ENCODE measurements at places on chromosomes 13 and 19. TPM values are rescaled to one million over a fixed set of nuclear protein-coding genes. Genes with fewer than 3 reads are reported as not detected.
A peak's percentile ranks its signal among the peaks of the same experiment; 100 is the strongest.

The ERICH4 gene
- total RNA-seq: not detected

The RPS5 gene
- 5,180 TPM for total RNA-seq

The IFI30 gene
- 15.0 TPM for total RNA-seq

The PTH2 gene
- not detected for total RNA-seq

The ZNF888 gene
- 7.9 TPM for total RNA-seq

The ZNF724 gene
- not detected for total RNA-seq

The ZNF541 gene
- total RNA-seq: 0.62 TPM

The ZNF549 gene
- 11.7 TPM for total RNA-seq

DNA sequence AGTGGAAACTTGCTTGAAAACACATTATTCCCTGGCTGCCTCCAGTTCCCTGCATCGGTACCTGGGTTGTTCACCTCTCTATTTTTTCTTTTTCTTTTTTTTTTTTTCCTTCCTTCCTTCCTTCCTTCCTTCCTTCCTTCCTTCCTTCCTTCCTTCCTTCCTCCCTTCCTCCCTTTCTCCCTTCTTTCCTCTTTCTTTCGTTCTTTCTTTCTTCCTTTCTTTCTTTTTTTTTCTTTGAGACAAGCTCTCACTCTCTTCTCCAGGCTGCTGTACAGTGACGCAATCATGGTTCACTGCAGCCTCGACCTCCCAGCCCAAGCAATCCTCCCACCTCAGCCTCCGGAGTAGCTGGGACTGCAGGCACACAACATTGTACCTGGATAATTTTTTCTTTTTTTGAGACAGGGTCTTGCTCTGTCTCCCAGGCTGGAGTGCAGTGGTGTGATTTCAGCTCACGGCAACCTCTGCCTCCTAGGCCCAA lies 3.4 kb upstream of the RASAL3 start:
- no peaks in the 10 kb centered on the region for H3K36me3 ChIP-seq
- no peaks in the 10 kb centered on the region for H3K27me3 ChIP-seq
- no peak overlapping the region for H3K27ac ChIP-seq

DNA sequence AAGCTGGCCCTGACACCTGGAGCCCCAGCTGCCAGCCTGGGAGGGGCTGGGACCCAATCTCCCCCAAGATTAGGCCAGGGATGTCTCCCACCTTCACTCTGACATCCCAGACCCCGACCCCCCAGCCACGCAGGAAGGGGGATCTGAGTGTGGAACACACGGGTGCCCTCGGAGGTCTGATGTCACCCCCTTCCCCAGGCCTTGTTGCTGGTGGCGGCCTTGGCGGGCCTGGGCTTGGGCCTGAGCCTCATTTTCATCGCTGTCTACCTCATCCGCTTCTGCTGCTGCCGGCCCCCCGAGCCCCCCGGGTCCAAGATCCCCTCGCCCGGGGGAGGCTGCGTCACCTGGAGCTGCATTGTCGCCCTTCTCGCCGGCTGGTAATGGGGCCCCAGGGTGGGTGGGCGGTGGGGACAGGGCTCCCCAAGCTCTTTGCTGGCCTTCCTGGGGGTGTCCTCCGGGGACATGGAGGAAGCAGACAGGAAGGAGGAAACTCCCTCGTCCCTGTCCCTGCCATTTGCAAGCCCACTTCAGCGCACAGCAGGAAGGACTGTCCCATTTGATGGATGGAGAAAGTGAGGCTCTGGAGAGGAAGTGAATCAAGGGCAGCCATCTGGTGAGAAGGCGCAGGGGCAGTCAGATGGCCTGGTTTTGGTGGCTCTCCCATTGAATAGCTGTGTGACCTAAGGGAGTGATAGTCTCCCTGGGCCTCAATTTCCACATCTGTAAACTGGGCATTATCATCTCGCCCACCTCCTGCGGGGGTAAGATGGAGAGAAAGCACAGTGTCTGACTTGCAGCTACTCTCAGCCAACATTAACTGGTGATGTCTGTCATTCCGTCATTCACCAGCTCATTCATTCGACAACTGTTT lies 3.9 kb downstream of the TTYH1 start:
- H3K27me3 ChIP-seq: no peaks in the 10 kb centered on the region
- H3K36me3 ChIP-seq: no peaks in the 10 kb centered on the region
- DNase-seq: no peak
- H3K27ac ChIP-seq: no peak overlapping the region

DNA sequence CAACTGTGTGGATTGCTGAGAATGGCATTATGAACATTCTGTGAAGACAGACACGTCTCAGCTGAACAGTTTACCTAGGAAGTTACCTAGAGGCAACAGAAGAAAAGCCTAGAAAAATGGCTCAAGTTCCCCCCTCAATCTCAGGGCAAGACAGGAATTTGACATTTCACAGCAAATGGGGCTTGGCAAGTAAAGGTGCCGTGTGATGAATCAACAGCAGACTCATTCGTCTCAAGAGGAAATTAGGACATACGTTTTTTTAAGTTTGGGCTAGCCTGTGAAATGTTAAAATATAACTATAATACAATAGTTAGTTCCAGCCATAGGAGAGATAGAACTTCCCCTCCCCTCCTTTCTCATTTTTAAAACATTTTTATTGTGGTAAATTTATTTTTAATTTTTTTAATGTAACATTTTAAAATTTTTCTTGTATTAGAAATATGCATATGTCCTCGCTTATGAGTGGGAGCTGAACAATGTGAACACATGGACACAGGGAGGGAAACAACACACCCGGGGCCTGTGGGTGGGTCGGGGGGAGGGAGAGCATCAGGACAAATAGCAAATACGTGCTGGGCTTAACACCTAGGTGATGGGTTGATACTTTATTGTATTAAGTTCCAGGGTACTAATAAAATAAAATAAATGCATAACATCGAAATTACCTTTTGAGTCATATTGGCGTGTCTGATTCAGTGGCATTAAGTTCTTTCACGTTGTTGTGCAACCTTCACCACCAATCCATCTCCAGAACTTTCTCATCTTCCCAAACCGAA lies 116.0 kb downstream of the COL4A2 start:
- no peaks in the 10 kb centered on the region for H3K27me3 ChIP-seq
- H3K4me3 ChIP-seq: no peak overlapping the region
- peaks cover 2% of the 10 kb centered on the region for H3K4me1 ChIP-seq
- H3K36me3 ChIP-seq: no peaks in the 10 kb centered on the region
- H3K27ac ChIP-seq: no peak overlapping the region

DNA sequence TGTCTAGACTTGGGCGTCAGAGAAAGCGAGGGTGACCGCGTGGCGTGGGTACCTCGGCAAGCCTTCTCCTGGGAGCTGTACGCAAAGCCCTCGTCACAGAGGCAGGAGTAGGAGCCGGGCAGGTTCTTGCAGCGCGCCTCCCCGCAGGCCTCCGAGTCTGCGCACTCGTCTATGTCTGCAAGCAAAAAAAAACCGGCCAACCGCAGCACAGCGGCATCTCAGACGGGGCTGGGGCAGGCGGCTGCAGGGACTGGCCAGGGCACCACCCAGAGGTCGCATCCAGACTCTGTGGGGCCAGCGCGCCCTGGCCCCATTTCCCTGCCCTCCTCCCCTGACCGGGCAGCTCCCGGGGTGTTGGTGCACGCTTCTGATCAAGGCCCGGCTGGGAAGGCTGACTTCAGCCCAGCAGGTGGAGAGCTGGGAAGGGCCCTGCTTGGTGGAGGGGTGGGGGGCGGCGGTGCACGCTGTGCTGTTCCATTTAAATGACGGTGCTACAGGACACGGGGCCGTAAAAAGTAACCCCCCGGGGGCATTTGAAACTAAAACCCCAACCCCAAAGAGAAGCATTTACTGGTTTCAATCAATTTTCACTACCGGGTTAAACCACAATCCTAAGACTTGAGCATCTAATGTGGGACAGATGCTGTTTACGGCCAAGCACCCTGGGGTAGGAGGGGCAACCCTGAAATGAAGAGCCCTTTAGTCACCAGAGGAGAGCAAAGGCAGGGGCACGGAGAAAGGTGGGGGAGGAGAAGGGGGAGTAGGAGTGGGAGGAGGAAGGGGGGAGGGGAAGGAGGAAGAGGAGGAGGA lies 28.2 kb downstream of the GAS6 start:
- H3K36me3 ChIP-seq: no peaks in the 10 kb centered on the region
- H3K27ac ChIP-seq: no peak overlapping the region
- H3K4me1 ChIP-seq: peaks cover 24% of the 10 kb centered on the region
- H3K27me3 ChIP-seq: no peaks in the 10 kb centered on the region
- DNase-seq: no peak

- DNase-seq: peak; percentile 15
- no peaks in the 10 kb centered on the region for H3K36me3 ChIP-seq
- no peaks in the 10 kb centered on the region for H3K27me3 ChIP-seq
- H3K27ac ChIP-seq: no peak overlapping the region
- no peak overlapping the region for H3K4me3 ChIP-seq
Observed at GRCh38 chr19:40962460-40962961, 28.6 kb upstream of the CYP2B6 start.

GRCh38 chr19:14006766-14007562 lies 844 bp upstream of the RFX1 start:
- peak overlapping the region; percentile 97 for H3K27ac ChIP-seq
- peak overlapping the region; percentile 85 for H3K4me3 ChIP-seq
- H3K36me3 ChIP-seq: no peaks in the 10 kb centered on the region

- H3K4me1 ChIP-seq: peaks cover 7% of the 10 kb centered on the region
- no peaks in the 10 kb centered on the region for H3K27me3 ChIP-seq
- DNase-seq: peak; percentile 92
Observed at GRCh38 chr19:47225746-47226425, 5.1 kb downstream of the BBC3 start.

- H3K36me3 ChIP-seq: no peaks in the 10 kb centered on the region
- H3K4me1 ChIP-seq: no peaks in the 10 kb centered on the region
- DNase-seq: no peak
- H3K27ac ChIP-seq: no peak overlapping the region
- no peaks in the 10 kb centered on the region for H3K27me3 ChIP-seq
Observed at GRCh38 chr13:71866335-71867130, 471 bp downstream of the DACH1 start.

DNA sequence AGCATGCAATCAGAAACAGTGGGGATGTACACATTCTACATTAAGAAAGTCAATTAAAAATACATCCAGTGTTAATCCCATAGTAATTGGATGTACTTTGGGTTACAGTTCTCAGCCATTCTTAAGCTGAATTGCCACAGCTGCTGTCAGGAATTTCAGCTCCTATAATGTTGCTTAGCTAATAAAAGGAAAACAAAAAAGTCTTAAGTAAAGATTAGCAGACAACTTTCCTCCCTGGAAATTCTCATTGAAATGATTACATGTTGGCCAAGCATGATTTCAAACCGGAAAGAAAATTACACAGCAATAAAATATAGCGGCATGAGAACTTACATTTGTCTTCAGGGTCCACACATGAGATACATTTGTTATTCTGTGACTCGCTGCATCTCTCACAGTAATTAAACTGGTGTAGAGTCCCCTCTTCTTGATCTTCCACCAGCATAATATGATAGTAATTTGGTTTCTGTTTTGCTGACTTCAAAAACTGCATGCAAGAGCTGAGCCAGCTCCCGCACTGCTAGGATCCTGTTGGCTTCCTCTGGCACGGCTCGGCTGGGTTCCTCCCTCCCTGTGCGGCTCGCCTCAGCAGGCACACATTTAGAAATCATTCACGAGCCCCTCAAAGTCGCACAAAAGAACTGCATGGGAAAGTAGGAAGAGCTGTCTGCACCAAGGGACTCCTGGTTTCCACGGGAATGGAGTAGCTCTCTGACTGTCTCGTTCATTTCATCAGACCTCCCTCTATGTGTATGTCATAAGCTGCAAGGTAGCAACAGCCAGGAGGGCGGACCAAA lies at the start of gene HTR2A:
Gene HTR2A, minus strand, starts transcription at position 713 of the 797 bp plus-strand sequence. CDS start 1,147 bp downstream, outside the sequence.
- H3K4me1 ChIP-seq: peaks cover 3% of the 10 kb centered on the region
- no peaks in the 10 kb centered on the region for H3K36me3 ChIP-seq
- no peak within 1 kb of the TSS for H3K27ac ChIP-seq
- no peaks in the 10 kb centered on the region for H3K27me3 ChIP-seq
- H3K4me3 ChIP-seq: peak within 1 kb of the TSS; percentile 20

- H3K4me1 ChIP-seq: no peaks in the 10 kb centered on the region
- H3K4me3 ChIP-seq: no peak overlapping the region
- no peaks in the 10 kb centered on the region for H3K36me3 ChIP-seq
- peaks cover 2% of the 10 kb centered on the region for H3K27me3 ChIP-seq
- DNase-seq: no peak
Observed at GRCh38 chr19:1754636-1755466, 1.5 kb downstream of the ONECUT3 start.

DNA sequence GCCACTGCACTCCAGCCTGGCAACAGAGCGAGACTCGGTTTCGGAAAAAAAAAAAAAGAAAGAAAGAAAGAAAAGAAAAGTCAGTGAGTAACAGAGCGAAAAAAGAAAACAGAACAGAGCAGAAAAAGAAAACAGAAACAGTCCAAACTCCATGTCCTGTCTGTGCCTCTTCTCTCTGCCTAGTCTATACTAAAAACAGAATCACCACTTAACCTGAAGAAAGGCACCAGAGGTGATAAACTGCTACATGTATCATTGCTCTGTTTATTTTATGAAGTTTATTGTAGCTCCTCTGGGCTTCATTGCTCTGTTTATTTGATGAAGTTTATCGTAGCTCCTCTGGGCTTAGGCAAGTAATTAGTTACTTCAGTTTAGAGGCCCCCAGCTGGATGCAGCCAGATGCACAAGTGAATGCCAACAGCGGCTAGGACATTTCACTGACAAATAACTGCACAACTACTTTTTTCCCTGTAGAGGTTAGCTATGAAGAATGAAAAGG lies 39.2 kb downstream of the TBC1D4 start:
- no peak overlapping the region for H3K4me3 ChIP-seq
- no peaks in the 10 kb centered on the region for H3K27me3 ChIP-seq
- H3K4me1 ChIP-seq: peaks cover 9% of the 10 kb centered on the region
- peak overlapping the region; percentile 44 for H3K27ac ChIP-seq
- no peaks in the 10 kb centered on the region for H3K36me3 ChIP-seq
- DNase-seq: no peak

- H3K27me3 ChIP-seq: no peaks in the 10 kb centered on the region
- H3K27ac ChIP-seq: no peak overlapping the region
- no peaks in the 10 kb centered on the region for H3K36me3 ChIP-seq
- DNase-seq: no peak
Observed at GRCh38 chr19:57231686-57232085, 863 bp downstream of the AURKC start.

- DNase-seq: no peak
- no peak overlapping the region for H3K27ac ChIP-seq
- no peaks in the 10 kb centered on the region for H3K36me3 ChIP-seq
- no peaks in the 10 kb centered on the region for H3K27me3 ChIP-seq
Observed at GRCh38 chr13:50592412-50593155, 250.9 kb downstream of the DLEU7 start.

DNA sequence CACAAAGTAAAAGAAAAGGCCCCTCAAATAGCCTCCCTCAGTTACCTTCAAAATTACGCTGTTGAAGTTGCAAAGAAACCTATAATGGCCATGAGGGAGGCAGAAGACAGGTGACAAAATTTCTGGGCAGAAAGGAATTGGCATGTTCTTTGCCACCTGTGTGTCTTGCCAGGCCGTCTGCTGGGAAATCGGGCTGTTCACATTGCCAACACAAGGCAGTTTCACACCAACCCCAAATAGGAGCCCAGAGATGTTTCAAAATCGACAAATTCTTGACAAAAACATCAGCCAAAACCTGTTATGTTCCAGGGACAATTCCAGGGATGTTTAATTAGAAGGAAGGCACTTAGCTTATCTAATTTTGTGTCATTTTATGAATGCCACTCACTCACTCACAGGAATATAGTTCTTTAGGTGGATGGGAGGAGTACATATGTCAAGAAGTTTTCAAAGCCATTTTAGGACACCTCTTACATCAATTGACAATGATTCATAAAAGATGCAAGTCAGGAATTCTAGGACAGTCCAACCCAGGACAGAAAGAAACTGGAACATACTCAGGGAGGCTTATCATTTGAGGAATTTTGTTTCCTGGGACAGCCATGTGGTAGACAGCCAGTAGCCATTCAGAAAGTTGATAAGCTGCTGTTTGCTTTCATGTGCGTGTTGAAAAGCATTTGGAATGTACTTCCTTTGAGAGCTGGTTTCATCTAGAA lies 164.5 kb downstream of the RGCC start:
- DNase-seq: no peak
- no peaks in the 10 kb centered on the region for H3K36me3 ChIP-seq
- H3K27ac ChIP-seq: no peak overlapping the region
- H3K27me3 ChIP-seq: no peaks in the 10 kb centered on the region
- H3K4me1 ChIP-seq: no peaks in the 10 kb centered on the region

Measured in ovary (tissue), 10 donors.